ENCODE measurements at places on chromosomes 12 and 14.
A peak's percentile ranks its signal among the peaks of the same experiment; 100 is the strongest.

- no peak for DNase-seq
Observed at GRCh38 chr12:112207397-112207924, 82.1 kb downstream of the TRAFD1 start.

DNA sequence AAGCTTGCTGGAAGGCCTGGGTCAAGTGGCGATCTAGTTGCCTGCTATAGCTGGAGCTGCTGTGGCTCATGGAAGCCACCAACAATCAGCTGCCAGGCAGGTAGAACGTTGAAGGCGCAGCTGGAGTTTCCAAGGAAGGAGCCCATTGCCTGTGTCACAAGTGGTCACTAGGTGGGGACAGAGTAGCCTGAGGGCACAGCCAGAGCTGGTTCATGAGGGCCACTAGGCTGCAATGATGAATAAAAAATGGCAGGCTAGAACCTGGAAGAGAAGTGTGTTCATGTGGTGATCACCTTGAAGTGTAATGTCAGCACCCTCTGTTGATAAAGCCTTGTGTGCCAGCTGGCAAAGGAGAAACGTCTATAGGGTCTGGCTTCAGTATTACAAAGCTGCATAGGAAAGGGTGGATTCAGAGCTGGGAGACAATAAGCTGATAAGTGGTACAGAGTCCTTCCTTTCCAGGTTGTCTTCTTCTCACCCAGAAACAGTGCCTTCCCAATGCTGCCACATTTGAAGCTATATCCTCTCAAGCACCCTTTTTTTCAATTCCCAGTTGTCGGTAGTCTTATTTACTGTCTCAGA, 165.8 kb downstream of the EMP1 start:
- DNase-seq: peak; percentile 36

- DNase-seq: no peak
Observed at GRCh38 chr14:31933716-31934115, 143.4 kb upstream of the ARHGAP5 start.

- peak; percentile 0 for DNase-seq
Observed at GRCh38 chr12:4444031-4444430, 1.6 kb downstream of the FGF6 start.

DNA sequence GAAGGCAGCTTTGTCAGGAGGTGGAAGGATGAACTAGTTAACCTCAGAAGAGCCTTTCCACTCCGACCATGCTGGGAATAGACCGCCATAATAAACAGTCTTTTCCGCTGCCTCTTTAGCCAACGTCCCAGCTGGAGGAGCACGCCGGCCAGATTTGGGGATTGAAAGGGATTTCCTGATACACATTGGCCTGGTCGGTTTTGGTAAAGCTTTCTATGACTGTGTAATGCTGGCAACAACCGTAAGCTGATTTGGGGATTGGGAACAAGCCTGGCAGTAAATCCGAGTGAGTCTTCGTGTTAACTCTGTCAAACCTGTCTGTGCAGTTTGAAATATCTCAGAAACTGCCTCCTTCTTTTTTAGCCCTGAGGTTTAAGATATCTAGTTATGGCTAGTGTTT, 87.0 kb downstream of the DAD1 start:
- no peak for DNase-seq

DNA sequence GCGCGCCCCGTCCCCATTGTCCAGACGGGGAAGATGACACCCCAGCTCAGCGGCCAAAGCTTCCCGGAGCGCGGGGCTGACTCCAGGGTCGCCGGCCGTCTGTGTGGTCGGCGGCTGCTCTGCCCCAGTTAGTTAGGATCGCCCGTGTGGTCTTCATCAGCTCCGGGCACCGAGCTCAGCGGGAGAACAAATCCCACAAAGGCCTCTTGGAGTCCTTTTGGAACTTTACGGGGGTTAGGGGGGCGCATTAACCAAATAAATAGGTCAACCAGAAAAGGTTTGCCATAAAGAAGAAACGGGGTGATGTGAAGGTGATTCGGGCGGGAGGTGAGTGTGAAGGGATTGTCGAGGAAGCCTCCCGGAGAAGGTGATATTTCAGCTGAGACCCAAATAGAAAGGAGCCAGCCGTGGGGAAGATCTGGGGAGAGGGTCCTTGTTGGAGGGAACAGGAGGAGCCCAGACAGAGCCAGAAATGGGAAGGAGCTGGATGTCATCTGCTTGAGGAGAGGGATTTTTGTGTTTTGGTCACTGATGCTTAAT, 697 bp downstream of the ATP6V0A2 start:
- peak; percentile 24 for DNase-seq

- DNase-seq: no peak
Observed at GRCh38 chr12:6896846-6897435, 7.7 kb upstream of the LRRC23 start.

DNA sequence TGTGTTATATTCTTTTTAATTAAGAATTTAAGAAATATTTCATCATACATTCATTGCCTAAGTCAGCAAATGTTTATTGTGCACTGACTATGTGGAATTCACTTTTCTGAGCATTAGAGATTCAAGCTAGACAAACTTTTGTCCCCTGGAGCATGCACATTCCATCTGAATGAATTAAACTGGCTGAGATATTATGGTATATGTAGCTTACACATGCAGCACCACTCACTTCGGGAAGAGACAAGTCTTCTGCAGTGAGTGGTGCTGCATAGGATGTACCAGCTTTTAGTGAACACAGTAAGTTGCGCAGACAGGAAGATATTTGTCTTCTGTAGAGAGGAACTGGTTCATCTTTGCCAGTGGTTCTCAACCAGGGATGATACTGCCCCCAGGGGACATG, 318.4 kb downstream of the SYT1 start:
- DNase-seq: no peak

DNA sequence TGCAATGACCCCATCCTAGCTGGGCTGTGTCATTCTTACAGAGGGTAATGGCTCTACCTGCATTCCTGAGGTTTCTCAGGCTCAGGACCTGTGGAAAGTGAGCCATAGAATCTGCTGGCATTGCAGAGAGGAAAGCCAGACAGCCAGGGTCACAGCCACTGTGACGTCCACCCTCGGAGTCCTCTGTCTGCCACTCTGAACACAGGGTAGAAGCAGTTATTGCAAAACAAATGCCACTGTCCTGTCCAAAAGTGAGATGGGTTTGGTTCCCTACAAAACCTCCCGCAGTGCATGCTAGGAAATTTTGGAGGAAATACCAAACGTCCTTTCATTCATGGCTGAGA, 37.8 kb downstream of the TNFAIP2 start:
- peak; percentile 29 for DNase-seq

DNA sequence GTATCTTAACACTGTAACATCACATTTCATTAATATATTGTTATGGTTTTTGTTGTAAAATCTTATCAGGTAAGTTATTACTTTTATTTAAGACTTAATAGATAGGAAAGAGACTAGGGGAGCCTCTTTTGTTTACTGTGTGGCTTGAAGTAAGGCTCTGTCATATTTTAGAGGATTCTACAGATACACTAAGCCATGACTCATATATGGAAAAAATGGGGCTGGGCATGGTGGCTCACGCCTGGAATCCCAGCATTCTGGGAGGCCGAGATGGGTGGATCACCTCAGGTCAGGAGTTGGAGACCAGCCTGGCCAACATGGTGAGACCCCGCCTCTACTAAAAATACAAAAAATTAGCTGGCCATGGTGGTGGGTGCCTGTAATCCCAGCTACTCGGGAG, 23.6 kb upstream of the NPFF start:
- peak; percentile 37 for DNase-seq

- DNase-seq: no peak
Observed at GRCh38 chr14:35678403-35679028, 130.6 kb downstream of the RALGAPA1 start.

DNA sequence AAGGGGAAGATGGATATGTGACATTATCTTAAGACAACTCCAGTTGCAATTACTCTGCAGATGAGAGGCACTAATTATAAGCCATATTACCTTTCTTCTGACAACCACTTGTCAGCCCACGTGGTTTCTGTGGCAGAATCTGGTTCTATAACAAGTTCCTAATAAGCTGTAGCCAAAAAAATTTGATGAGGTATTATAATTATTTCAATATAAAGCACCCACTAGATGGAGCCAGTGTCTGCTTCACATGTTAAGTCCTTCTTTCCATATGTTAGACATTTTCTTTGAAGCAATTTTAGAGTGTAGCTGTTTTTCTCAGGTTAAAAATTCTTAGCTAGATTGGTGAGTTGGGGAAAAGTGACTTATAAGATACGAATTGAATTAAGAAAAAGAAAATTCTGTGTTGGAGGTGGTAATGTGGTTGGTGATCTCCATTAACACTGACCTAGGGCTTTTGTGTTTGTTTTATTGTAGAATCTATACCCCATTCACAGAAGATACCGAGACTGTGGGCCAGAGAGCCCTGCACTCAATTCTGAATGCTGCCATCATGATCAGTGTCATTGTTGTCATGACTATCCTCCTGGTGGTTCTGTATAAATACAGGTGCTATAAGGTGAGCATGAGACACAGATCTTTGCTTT, 36.9 kb downstream of the PSEN1 start:
- peak; percentile 36 for DNase-seq

GRCh38 chr12:69240631-69240995, 1.2 kb downstream of the CPSF6 start:
- DNase-seq: peak; percentile 9

GRCh38 chr12:5969156-5969973, 24.3 kb upstream of the ANO2 start:
- no peak for DNase-seq

DNA sequence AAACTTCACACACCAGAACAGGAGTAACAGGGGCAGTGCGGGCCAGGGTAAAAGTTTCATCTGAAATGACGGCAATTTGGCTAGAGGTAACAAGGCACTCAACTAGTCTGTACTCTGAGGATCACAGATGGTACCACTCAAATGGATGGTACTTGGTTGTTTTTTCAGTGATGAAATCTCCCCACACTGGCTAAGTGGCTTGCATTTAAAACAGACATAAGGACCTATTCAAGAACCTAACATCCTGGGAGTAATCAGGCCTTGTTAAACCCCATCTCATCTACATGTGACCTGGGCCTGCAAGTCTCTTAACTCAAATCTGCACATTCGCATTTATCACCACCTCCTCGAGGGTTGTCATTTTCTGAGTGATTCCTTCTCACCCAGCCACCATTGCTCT, 90.8 kb downstream of the PRKAB1 start:
- no peak for DNase-seq

- no peak for DNase-seq
Observed at GRCh38 chr12:58554522-58555157, 365.7 kb downstream of the LRIG3 start.
